Mucosa of gallbladder (tissue), 1 donor: ENCODE measurements at places on chromosomes 7 and 10. TPM values are rescaled to one million over a fixed set of nuclear protein-coding genes. Genes with fewer than 3 reads are reported as not detected.

DNA sequence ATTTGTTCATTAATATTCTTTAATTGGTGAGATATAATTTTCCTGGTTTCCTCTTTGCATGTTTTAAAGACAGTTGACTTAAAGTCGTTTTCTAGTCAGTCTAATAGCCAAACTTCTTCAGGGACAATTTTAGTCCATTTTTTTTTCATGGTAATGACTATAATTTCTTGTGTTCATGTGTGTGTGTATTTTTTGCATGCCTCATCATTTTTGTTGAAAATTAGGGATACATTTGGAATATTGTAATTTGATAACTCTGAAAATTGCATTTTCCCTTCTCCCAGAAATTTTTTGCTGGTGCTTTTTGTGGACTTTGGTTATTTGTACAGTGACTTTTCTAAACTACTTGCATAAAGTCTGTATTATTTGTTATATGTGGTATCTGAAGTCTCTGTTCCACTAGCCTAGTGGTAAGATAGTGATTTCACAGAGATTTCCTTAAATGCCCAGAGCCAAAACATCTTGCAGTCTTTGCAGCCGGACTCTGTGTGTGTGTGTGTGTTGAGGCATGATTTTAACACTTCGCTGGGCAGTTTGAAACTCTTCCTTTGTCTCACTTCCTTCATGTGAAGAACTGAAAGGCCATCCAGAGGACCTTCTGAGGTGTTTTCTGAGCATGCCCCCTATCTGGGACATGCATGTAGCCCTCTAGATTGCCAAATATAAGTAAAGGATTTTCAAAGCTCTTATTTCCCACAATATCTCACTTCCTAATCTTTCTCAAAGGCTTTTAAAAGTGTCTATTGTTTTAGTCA, 40.9 kb upstream of the ZNF365 start:
- no peak for DNase-seq

DNA sequence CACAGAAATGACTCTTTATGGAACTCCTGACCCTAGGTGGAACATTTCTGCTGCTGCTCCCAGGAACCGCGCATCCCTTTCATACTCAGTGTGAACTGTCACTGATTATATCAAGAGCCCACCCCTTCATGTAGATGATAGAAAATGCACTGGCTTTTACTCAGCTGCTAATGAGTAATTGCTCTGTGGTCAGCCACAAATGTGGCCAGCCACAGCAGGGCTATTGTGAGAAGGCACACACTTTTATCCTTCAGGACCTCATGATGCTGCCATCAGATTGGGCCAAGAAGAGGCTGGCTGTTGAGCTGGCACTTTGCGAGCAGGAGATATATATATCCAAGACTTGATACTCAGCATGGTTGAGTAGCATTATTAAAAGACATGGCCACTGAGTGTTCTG, 124.7 kb downstream of the CFAP58 start:
- DNase-seq: no peak

The RTKN2 gene
- 0.26 TPM for total RNA-seq

The TBC1D12 gene
- total RNA-seq: 11.9 TPM

GRCh38 chr10:85874208-85874607, 492.4 kb downstream of the GRID1 start:
- no peak for DNase-seq

- no peak for DNase-seq
These were observed 531.1 kb downstream of the SDK1 start for GRCh38 chr7:3832199-3832598.

GRCh38 chr10:23912884-23913404, 296.0 kb upstream of the KIAA1217 start:
- no peak for DNase-seq

DNA sequence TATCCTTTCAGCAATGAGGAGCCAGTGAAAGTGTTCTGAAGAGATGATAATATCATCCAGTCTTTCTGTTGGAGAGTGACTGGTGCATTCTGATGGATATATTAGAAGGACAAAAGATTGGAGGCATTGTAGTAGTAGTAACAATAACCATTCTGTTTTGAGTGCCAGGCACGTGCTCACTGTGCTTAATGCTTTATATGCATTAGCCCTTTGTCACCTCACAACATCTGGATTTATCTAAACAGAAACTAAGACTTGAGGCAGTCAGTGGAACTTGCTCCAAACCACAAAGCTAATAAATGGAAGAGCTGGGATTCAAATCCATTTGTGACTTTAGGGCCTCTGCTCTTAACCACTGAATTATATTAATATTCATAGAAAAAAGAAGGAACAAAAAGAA, 84.5 kb upstream of the OIT3 start:
- no peak for DNase-seq

DNA sequence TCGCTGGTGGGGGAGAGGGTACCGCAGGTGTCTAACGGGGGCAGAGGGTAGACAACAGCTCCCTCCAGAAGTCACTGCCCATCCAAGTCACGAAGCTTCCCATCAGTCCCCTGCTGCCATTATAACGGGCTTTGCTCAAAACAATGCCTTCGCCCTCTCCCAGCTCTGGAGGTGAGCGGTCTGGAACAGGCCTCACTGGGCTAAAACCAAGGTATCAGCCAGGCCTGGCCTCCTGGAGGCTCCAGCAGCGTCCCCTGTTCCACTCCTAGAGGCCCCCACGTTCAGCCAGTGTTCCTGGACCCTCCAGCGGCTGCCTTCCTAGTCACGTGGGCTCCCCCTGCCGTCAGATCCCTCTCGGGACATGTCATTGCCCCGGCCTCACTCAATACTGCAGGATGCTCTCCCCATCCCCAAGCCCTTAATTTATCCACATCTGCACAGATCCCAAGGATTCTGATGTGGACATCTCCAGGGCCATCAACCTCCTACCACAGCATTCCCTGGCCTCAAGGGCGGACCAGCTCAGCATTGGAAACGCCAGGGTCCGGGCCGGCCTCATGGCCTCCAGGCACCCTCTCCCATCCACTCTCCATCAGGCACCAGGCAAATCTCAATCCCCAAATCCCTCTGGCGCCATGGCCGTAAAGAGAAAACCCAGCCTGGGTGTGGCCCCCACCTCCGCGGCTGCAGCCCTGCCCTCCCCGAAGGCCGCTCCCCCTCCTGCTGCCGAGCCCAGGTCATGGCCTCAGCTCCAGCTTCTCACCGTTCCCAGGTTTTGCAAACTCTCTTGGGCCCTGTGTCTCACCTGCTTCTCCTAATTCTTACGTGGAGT, 104.1 kb upstream of the FAM20C start:
- no peak for DNase-seq

The EPO gene
- not detected for total RNA-seq
